ENCODE measurements at places on chromosomes 6 and 20. TPM values are rescaled to one million over a fixed set of nuclear protein-coding genes. Genes with fewer than 3 reads are reported as not detected.

NFATC2 gene
- 4.9 TPM for total RNA-seq

DNA sequence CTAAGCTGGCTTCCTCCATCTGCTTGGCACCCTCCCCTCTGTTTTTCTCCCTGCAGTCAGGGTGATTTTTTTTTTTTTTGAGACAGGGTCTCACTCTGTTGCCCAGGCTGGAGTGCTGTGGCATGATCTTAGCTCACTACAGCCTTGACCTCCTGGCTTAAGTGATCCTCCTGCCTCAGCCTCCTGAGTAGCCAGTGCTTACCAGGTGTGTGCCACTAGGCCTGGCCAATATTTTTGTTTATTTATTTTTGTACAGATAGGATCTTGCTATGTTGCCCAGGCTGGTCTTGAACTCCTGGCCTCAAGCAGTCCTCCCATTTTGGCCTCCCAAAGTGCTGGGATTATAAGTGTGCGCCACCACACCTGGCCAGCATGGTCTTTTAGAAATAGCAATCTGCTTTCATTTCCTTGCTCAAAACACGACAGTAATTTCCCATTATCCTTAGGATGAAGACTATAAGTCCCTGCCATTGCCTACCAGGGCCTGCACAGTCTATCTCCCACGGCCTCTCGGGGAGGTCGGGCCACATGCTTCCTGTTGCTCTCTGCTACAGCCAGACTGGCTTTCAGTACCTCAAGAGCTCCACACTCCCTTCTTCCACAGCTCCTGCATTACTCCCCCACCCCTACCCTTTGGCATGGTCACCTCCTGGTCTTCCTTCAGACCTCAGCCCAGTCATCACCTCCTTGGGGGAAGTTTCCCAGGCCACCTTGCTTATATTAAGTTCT is 11.1 kb upstream of the CD164 start:
- no peak overlapping the region for H3K27ac ChIP-seq
- H3K27me3 ChIP-seq, result no peaks in the 10 kb centered on the region
- DNase-seq, result no peak
- no peak overlapping the region for H3K4me3 ChIP-seq
- no peaks in the 10 kb centered on the region for H3K4me1 ChIP-seq

GRCh38 chr6:154529957-154530356 is 19.5 kb upstream of the CNKSR3 start:
- no peaks in the 10 kb centered on the region for H3K27me3 ChIP-seq
- H3K4me3 ChIP-seq, result no peak overlapping the region

DNA sequence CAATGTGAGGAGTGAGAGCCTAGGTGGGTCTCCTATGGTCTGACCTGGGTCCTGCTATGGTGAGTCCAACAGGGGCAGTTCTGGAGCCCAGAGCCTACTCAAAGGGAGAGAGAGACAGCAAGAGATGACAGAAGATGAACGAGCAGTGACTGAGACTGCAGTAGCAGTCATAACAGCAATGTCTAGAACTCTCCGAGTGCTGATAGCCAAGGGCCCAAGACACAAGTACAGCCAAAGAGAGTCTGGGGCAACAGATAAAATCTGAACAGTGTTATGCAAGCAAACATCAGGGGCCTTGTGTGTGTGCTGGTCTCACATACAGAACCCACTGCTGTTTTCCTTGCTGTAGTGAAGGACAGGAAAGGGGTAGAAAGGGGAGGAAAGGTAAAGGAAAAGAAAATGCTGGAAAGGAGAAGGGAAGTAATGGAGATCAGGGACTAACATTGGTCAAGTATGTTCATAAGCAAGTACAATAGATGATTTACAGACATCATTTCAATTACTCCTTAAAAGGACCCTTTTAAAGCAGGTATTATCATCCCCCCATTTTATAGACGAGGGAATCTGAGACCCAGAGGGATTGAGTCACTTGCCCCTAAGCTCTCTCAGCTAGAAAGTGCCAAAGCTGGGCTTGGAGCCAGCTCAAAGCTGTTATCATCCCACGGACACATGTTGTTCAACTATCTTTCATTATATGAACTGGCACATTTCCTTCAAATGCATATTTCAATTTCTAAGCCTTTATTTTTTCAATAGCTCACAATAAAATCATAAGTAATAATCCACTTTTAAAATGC is 182.3 kb upstream of the RAB32 start:
- H3K36me3 ChIP-seq, result no peaks in the 10 kb centered on the region
- no peak overlapping the region for H3K27ac ChIP-seq
- no peaks in the 10 kb centered on the region for H3K4me1 ChIP-seq
- DNase-seq, result no peak
- no peaks in the 10 kb centered on the region for H3K27me3 ChIP-seq

STX11 gene
- total RNA-seq, result 12.9 TPM

- no peak for DNase-seq
- H3K27ac ChIP-seq, result no peak overlapping the region
- H3K4me1 ChIP-seq, result no peaks in the 10 kb centered on the region
- H3K36me3 ChIP-seq, result no peaks in the 10 kb centered on the region
- no peaks in the 10 kb centered on the region for H3K27me3 ChIP-seq
- no peak overlapping the region for H3K4me3 ChIP-seq
These were observed 1337.7 kb downstream of the HACE1 start for GRCh38 chr6:103522045-103522444.

TNF gene
- 1.2 TPM for total RNA-seq

- H3K4me3 ChIP-seq, result peak overlapping the region; percentile 89
- H3K27me3 ChIP-seq, result no peaks in the 10 kb centered on the region
- peak overlapping the region; percentile 79 for H3K27ac ChIP-seq
- peaks cover 19% of the 10 kb centered on the region for H3K4me1 ChIP-seq
These were observed 405 bp downstream of the RALGAPA2 start for GRCh38 chr20:20712004-20712473.

GRCh38 chr20:59047938-59048680 is 5.5 kb upstream of the PRELID3B start:
- no peaks in the 10 kb centered on the region for H3K27me3 ChIP-seq
- H3K4me3 ChIP-seq, result no peak overlapping the region
- DNase-seq, result no peak

PNPLA1 gene
- 0.28 TPM for total RNA-seq

DNA sequence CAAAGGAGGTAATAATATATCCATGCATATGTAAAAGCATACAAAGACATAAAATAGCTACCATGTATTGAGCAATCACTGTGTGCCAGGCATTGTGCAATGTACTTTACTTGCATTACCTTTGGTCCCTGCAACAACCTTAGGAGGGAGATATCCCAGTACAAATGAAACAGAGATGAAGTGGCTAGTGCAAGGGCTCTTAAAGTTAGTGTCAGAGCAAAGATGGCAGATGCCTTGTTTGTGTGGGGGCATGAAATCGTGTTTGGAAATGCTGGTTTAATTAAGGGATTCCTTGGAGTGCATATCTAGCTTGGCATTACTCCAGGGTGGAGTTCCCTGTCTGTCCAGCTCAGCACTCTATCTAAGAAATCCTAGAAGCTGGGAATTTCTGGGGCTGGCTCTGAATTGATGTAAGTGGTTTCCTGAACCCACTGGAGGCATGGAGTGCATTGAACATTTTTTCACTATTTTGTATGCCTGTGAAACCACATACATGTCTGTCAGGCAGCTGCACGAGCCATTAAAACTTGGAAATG is 9.8 kb downstream of the PAQR8 start:
- no peak for DNase-seq
- no peak overlapping the region for H3K27ac ChIP-seq
- H3K36me3 ChIP-seq, result no peaks in the 10 kb centered on the region

DNA sequence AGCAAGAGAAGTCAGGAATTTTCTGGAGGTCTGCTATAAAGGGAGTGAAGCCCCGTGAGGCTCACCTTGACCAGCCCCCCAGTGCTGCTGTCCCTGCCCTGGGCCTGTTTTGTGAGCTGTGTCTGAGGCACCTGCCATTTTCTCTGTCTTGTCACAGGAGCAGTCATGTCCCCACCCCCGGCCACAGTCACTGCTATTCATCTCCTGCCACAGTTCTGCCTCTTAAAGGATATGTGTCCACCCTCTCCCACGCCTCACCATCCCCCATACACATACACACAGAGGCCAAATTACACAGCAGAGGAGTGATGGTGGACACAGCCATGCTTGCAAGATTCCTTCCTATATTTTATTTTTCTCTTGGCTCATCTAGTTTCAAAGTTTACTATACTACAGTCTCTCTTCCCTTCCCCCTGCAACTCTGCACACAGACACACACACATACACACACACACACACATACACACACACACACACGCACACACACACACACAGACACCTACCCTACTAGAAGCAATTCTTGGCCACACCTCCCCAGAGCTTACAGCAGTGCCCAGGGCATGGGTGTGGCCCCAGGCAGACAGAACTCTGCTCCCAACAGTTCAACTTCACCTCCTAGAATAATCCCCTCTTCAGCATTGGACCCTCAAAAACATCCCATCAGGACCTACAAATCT is 68.7 kb upstream of the TAB2 start:
- no peaks in the 10 kb centered on the region for H3K27me3 ChIP-seq
- no peak for DNase-seq
- no peak overlapping the region for H3K27ac ChIP-seq
- H3K4me1 ChIP-seq, result no peaks in the 10 kb centered on the region
- no peaks in the 10 kb centered on the region for H3K36me3 ChIP-seq

ENPP3 gene
- 69.7 TPM for total RNA-seq

GRCh38 chr6:162963861-162964260 is 236.1 kb downstream of the PACRG start:
- no peaks in the 10 kb centered on the region for H3K36me3 ChIP-seq
- no peak overlapping the region for H3K4me3 ChIP-seq
- no peaks in the 10 kb centered on the region for H3K4me1 ChIP-seq
- no peak overlapping the region for H3K27ac ChIP-seq
- no peak for DNase-seq

MYT1 gene
- total RNA-seq, result 6.7 TPM

ZNF831 gene
- 0.06 TPM for total RNA-seq

DNA sequence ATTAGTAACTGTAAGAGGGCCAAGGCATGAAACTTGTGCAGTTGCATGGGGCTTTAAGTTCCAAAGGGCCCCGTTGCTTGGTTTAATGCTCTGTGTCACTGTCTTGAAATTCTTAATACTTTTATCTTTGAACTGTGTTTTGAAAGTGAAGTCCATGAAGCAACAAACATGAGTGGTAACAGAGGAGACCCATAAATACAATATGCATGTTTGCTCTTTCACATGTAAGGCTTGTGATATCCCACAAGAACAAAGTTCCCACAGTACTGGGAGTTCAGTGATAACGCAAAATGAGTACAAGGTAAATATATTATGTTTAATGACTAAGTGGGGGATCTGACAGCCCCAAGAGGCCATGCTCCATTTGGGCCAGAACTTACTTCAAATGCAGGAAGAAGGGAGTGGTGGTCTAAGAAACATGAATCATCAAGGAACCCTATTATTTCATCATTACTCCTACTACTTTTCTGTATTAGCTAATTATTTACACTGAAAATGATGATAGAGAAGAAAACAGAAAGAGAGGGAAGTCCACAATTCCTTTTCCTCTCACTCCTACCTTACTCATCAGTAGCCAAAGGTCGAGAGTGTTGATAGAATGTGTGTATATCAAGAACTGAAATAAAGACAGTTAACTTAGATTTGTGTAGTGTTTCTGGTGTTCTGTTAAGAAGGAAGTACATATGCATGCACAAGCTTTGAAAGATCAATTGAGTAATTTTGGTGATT is 157.3 kb downstream of the PHF3 start:
- peaks cover 5% of the 10 kb centered on the region for H3K27me3 ChIP-seq
- H3K4me3 ChIP-seq, result no peak overlapping the region
- no peaks in the 10 kb centered on the region for H3K4me1 ChIP-seq
- no peaks in the 10 kb centered on the region for H3K36me3 ChIP-seq
- H3K27ac ChIP-seq, result no peak overlapping the region
- no peak for DNase-seq

EBF4 gene
- total RNA-seq, result 13.0 TPM

DNA sequence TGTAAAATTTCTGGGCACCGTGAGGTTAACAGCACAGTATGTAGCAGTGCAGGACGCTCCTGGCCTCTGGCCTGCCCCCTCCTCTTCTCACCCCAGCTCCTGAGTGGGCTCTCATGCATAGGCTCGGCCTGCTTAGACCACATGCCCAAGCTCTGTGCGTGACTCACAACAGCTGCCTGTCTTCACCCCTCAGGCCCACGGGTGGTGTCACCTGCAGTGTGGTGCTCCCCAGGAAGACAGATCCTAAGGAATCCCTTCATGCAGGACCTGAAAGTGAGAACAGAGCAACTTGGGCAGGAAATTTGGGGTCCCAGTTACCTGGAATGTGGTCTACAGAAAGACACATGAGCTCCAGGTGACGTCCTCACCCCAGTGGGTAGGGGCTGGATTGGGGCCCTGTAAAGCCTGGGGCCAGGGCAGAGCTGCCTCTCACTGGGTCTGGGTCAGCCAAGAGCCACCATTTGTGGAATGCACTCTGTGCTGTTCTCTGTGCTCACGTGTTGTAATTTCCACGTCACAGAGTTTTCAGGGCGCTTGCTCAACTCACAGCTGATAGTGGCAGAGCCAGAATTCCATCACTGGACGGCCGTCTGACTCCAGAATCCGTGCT is 37.0 kb upstream of the PXDC1 start:
- no peaks in the 10 kb centered on the region for H3K36me3 ChIP-seq
- H3K4me1 ChIP-seq, result no peaks in the 10 kb centered on the region
- H3K27me3 ChIP-seq, result no peaks in the 10 kb centered on the region
- H3K4me3 ChIP-seq, result no peak overlapping the region
- no peak overlapping the region for H3K27ac ChIP-seq
- DNase-seq, result no peak

ASIP gene
- not detected for total RNA-seq

DNA sequence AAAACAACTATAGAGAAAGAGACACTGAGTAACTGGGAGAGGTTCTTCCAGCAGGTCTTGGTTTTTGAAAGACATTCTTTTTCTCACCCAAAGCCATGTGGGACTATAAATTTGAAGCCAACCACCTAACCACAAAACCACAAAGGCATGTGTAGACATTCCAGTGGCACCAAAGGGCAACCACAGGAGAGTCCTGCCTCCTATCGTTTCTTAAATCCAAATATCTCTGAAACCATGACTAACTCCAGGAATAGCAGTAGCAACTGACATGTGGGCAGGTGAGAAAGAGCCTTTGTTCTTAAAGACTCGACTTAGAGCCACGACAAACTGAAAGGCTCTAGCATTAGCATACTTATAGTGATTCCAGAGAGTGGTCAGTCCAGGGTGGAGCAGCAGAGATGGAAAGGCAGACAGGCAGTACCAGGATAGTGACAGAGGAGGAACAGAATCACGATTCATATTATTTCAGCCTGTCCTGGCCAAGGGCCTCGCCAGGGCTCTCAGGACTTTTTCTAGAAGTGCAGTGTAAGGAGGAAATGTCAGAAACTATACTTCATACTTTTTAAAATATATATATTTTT is 9.4 kb upstream of the COL9A1 start:
- H3K36me3 ChIP-seq, result no peaks in the 10 kb centered on the region
- no peak overlapping the region for H3K27ac ChIP-seq
- no peaks in the 10 kb centered on the region for H3K4me1 ChIP-seq
- H3K4me3 ChIP-seq, result no peak overlapping the region
